Non-pigmented ciliary epithelial cell (primary cell): ENCODE measurements at places on chromosomes 2 and 18.

- DNase-seq: no peak
These were observed 58.1 kb upstream of the OTX1 start for GRCh38 chr2:62992561-62992960.

- DNase-seq: no peak
These were observed 187.3 kb upstream of the ID2 start for GRCh38 chr2:8494589-8494988.

DNA sequence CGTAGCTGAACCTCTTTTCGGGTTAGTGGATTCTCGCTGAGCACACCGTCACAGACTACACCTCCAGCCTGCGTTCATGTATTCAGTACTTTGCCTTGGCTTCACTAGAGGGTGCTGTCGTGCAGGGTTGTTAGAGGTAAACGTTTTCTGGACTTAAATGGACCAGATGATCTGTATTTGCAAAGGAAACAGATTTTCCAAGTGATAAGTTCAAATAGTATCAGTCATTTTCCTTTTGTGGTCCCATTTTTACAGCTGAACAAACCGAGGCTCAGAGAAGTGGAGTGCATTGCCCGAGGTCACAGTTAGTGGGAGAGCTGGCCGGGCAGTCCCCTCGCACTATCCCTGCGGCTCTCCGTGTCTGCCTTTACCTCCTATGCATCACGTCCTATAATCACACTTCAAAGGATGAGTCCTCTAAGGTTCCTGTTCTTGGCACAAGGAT, 125.9 kb downstream of the MAP4K4 start:
- DNase-seq: no peak

DNA sequence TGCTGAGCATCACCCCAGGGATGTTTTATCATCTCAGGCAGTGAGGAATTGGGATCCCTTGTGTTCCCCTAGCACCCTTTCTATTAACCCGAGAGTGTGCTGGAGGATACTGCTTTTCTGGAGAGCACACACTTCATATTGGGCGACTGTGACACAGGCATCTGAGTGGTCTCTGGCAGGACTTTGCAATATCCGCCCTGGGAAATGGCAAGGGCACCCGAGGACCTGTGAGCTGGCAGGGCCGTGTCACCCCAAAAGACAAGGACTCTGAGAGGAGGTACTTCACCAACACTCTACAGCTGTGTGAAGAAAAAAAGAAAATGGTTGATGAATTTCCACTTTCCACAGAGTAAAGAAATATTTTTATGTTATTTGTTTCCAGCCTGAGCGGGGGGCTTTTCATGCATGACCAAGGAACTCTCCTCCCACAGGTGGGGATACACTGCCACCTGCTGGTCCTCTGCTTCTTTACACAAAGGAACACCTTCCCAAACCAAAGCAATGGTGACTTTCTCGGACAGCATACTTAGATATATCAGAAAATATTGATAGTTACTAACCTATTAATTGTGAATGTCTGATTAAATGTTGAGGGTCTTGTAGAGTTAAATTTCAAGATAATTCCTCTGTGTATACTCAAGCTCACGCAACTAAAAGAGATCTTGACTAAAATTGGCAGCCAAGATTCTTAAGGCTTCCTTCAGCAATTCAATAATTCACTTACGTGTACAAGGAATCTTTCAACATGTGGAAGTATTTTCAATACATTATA, 45.9 kb upstream of the REG3G start:
- DNase-seq: no peak

DNA sequence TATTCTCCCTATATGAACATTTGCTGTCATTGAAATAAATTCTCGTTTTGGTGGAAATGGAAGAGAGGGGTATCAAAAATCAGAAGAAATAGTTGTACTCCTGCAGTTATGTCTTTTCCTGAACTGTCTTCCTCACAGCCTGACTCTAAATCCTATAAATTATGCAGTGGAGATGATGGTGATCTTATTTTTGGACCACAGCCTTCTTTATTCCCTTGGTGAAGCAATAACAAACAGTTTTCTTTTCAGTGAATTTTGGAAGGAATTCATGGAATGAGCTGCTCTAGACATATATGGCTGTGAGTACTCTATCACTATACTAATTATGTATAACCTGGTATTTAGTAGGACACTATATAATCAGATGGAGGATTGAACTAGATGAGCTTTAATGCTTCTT, 1.7 kb upstream of the SLC25A12 start:
- DNase-seq: no peak

GRCh38 chr2:166610180-166610912, 116.3 kb upstream of the SCN7A start:
- DNase-seq: no peak

- no peak for DNase-seq
These were observed 182.3 kb downstream of the ZNF521 start for GRCh38 chr18:25169701-25170100.

DNA sequence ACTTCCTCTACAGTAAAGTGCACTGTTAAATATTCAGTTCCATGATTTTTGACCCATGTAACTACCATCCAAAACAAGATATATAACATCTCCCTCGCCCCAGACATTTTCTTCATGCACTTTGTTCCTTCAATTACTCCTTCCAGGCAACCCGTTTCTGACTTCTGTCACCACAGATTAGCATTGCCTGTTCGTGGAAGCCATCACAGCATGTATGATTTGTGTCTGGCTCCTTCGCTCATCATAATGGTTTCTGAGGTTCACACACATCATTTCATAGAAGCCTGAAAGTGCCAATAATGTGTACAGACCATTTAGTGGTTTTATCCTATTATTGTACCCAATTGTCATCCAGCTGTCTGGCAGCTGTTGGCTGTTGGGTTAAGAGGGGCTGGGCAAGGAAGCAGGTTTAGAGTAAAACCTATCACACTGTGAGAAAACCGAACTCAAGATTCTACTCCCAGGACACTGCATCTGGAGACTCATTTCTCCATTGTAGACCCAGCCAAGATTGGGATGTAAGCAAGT, 16.1 kb downstream of the ARHGAP28 start:
- no peak for DNase-seq

DNA sequence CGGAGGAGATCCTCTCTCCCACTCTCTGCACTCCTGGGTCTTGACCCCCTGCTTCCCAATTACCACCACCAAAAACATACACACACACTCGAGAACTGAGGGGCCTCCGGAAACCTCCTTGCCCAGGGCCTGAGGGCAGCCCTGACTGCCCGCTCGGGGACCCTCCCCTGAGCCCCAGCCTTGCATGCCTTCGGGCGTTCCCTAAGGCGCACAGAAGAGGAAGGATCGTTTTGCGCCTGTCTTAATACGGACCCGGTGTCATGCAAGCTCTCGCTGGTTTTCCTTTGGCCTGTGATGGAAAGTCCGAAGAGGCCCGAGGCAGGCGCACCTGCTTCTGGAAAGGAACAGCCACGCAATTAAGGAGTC, 19.8 kb downstream of the POU3F3 start:
- no peak for DNase-seq

GRCh38 chr18:45691816-45692179, 32.2 kb upstream of the SLC14A1 start:
- no peak for DNase-seq

- DNase-seq: no peak
These were observed 720 bp downstream of the LBX2 start for GRCh38 chr2:74498500-74499266.

DNA sequence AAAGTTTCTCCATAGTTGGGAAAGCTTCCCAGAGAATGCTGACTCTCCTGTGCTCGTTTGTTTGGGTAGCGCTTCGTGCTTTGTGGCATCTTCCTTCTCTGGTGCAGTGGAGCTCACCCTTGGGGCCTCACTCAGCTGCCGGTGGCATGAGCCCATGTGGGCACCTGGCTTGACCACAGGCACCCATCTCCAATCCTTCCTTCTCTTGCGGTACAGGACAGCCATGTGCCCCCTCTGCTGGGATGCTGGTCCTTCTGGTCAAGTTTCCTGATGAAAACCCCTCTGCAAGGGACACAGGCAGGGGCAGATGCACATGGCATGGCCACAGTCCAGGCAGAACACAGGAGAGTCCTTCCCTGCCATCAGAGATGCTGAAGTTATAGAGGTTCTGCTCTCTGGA, 555.9 kb upstream of the HS6ST1 start:
- no peak for DNase-seq

GRCh38 chr2:39024833-39025232, 96.0 kb downstream of the SOS1 start:
- no peak for DNase-seq

GRCh38 chr2:136111711-136112110, 6.2 kb downstream of the CXCR4 start:
- DNase-seq: no peak

DNA sequence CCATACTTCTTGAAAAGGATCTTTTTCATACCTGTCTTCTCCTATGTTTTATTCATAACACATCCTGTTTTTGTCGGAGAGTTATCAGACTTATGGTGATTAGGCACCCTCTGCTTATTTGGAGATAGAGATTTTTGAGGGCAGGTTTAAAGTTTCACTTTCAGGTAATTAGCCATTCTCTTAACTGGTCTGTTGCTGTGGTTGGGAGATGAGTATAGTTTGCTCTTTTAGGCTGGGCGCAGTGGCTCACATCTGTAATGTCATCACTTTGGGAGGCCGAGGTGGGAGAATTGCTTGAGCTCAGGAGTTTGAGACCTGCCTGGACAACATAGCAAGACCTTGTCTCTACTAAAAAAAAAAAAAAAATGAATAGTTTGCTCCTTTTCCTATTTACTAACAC, 25.3 kb downstream of the SFTPB start:
- DNase-seq: no peak

DNA sequence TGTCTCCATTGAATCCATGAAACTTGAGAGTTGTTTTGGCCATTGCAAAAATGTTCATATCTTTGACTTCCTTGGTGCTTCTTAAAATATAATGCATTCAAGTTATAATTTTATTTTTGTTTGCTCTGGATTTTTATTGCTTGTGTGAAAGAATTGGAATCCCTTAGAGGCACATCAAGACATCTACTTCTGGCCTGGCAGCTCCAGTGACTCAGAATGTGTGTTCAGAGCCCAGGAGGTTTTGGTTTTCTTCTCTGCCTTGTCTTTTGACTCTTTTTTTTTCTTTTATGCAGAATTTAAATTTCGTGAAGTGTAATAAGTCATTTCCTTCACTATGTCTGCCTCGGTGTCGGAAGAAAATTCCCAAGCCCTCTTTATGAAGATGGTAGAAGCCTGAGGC, 180.2 kb downstream of the LTBP1 start:
- DNase-seq: no peak

GRCh38 chr2:161599842-161600241, 24.4 kb upstream of the SLC4A10 start:
- DNase-seq: no peak

- DNase-seq: no peak
These were observed 72.1 kb downstream of the CABLES1 start for GRCh38 chr18:23207191-23207955.

DNA sequence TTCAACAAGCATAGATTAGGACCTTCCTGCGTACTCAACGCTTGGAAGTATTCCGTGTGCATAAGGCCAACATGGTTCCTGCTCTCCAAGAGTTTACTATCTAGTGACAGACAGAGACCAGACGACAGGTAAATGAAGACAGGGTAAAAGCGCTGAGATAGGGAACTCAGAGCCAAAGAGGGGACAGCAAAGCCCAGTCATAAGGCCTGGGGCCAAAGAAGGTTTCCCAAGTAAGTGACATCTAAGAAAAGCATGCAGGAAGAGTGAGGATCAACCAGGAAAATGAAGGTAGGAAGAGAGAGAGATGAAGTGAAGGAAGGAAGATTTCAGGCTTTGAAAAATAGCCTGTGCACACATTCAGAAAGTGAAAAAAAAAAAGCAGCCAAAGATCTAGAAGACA, 76.9 kb upstream of the CDH20 start:
- DNase-seq: no peak

DNA sequence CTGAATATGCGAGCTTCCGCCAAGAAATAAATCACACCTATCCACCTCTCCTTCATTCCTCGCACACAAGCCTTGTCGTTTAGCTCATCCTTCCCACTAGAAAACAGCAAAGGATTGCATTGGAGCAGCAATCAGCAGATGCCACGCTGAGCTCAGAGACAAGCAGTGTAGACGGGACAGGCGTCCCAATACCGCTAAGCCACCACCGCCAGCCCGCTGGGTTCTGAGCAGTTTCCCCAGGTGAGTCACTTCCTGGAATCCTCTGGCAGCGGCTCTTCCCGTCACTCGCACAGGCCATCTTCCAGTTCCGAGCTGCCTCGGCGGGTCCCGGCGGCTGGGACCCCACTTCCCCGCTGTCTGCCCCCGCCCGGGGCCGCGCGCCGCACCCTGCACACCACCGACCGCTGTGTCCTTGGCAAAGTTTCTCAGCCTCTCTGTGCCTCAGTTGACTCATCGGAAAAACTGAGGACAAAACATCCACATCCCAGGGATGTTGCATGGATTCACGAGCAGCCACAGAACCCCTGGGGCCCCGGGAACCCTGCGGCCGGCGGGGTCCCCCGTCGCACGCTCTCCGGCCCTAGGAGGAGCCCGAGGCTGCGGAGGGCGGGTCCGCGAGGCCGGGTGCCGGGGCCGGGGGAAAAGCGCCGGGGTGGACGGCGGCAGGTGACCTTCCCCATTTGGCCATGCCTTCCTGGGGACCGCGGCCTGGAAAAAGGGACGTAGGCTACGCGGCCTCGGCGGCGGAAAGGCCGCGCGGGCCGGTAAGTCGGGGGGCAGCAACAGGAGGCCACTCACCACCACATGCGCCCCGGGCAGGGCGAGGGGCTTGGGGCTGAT, 573 bp downstream of the KDSR start:
- DNase-seq: no peak

DNA sequence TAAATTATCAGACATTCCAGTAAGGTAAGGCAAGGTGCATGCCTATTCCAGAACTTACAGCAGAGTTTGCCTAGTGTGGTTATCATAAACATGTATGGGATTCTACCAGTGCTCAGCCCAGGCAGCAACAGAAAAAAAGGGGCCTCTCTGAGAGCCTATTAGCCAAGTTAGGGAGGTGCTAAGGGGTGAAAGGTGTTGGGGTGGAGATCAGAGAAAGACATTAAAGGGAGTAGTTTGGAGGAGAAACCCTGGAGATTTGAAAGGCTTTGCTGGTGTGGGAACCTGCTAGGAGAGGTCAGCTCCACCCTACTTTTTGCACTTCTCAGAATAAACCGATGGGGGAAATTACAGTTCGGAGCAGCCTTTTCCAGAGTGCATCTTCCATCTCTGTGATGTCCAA, 2.9 kb downstream of the ARPC2 start:
- no peak for DNase-seq

- DNase-seq: no peak
These were observed 157.4 kb downstream of the DOK6 start for GRCh38 chr18:69558052-69558451.

DNA sequence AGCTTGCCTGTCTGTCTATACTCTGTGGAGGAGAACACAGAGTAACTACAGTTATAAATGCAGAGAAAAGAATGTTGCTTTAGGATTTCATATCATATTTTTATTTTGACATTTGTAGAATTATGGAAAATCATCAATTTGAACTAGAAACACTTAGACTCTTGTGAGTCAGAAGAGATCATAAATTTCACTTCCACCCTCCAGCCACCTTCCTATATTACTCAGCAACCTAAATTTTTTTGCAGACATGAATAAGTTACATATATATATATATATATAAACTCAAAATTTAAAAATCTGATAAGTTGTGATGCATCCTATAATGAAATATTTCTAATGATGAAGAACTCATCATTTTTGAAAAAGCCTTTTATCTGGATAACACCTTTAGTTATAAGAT, 172.3 kb downstream of the PIEZO2 start:
- DNase-seq: no peak
